Osteocyte (in vitro differentiated cells): ENCODE measurements at places on chromosomes 5 and 9.

DNA sequence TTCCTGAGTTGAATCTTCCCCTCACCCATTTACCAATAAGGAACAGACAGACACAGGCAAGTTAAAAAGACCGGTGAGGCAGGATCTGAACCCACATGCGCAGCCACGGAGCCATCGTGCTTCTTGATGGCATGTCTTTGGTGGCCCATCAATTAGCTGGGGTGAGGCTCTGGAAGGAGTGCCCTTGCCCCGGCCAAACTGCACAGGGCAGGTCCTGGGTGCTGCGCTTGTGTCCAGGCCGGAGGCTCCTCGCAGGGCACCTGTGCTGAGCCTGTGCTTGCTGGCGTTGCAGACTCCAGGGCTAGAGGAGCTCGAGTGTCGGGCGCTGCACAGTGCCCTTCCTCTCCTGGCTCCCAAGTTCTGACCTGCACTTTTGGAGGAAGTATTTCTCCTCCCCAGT lies 66.4 kb downstream of the PSMB7 start:
- DNase-seq = no peak

- DNase-seq = no peak
These were observed 31.7 kb downstream of the FUBP3 start for GRCh38 chr9:130610862-130611707.

DNA sequence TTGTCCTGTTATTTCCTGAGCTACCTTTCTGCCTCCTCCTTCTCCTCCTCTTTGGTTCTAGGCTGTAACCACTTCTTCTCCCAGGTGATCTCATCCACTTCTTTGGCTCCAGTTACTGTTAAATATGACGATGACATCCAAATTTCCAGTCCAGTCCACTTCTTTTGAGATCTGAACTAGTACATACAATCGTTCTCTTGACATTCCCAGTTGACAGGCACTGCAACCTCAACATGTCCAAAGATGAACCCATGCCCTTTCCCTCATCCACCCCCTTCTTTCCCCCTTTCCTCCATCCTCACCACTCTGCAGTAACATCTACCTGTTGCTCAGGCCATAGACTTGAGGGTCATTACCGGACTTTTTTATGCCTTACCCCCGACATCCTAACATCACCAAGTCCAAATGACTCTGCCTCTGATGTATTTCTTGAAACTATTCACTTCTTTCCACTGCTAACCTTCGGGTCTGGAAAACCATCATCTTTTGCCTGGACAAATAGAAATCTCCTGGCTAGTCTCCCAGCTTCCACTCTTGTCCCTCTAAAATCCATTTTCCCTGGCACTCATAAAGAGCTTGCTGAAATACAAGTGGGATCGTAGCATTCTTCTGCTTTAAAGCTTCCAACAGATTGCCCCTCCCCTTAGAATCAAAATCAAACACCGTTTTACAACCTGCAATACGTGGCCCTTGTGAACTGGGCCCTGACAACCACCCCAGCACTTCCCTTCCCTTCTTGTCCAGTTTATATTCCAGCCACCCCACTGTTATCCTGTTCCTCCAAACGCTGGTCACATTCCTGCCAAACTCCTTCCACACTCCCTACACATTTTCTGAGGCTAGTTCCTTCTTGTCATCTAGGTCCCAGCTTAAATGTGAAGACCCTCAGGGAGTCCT lies 31.5 kb downstream of the KLF9 start:
- no peak for DNase-seq

- no peak for DNase-seq
These were observed 89.9 kb upstream of the FSD1L start for GRCh38 chr9:105357937-105358336.

DNA sequence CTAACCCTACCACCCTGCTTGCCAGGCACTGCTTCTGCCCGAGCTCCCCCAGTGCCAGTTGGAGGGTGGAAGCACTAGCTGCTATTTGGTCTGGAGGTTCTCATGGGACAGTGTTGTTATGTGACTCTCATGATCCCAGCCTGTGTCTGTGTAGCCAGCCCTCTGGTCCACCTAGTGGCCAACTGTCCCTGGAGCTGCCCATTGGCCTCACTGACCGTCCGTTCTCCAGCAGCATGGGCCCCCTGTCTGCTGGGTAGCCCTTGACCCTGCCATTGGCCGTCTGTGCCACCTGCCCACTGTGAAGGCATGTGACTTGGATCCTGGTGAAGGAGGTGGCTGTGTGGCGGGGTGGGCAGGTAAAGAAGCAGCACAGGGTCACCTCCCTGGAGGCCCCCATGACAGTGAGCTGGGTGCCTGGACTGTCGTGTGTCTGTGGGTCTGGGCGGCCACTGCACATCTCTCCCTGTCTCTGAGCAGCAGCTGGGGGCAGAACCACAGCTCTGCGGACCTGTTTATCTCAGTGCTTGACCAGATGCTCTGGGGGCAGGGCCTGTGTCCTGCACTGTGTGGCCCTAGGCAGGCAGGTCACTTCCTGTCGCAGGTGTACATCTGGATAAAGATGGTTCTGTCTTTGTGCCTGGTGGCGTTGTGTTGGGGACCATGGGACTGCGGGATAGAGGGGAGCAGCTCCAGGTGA lies 11.4 kb downstream of the PHF2 start:
- DNase-seq = peak; percentile 81

- DNase-seq = no peak
These were observed 628.3 kb downstream of the DNAH5 start for GRCh38 chr5:13316176-13316575.

DNA sequence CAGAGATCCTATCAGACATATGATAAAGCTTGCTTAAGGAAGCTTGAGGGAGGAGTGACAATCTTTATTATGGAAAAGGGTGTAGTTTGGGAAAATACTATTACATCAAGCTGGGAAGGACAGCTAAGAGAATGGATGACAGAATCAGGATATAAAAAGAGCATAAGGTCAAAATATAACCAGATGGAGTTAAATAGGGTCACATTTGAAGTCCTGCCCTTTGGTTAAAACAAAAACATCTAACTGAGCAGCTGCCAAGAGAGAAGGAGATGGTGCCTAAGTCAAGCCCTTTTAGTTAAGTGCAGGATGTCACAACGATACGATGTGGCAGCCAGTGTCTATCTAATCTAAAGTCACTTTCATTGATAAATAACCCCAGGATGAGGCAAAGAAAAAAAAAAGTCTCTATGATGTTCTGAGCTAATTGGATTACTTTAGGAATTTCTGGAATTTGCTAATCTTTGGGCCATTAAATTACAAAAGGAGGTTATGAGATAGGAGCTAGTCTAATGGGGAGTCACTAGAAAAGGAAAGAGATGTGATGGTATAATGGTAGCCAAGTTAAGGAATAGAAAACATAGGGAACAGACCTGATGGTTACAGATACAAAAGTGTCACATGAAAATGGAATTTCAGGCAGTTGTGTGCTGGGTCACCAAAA lies 365.2 kb downstream of the PDE4D start:
- DNase-seq = no peak

DNA sequence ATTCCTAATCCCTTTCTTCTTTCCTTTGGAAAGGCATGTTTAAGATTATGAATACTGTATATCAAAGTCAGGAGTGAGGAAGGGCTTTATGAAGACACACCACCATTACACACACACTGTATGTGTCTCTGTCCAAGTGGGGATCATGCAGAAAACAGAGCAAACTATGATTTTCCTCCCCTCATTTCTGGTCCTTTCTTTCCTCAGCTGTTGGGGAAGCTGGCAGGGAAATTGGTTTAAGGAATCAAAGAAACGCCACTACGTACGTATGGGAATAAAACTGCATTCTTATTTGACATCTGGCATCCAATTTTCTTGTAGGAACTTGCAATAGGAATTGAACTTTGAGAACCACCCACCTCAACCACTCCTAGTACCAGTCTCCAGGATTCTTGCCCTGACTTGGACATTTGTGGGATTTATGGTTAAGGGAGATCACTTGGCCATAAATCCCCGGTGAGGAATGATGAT lies 125.8 kb downstream of the PDE4D start:
- no peak for DNase-seq
